Epithelial cell of prostate (primary cell): ENCODE measurements at places on chromosomes 6 and 20.

DNA sequence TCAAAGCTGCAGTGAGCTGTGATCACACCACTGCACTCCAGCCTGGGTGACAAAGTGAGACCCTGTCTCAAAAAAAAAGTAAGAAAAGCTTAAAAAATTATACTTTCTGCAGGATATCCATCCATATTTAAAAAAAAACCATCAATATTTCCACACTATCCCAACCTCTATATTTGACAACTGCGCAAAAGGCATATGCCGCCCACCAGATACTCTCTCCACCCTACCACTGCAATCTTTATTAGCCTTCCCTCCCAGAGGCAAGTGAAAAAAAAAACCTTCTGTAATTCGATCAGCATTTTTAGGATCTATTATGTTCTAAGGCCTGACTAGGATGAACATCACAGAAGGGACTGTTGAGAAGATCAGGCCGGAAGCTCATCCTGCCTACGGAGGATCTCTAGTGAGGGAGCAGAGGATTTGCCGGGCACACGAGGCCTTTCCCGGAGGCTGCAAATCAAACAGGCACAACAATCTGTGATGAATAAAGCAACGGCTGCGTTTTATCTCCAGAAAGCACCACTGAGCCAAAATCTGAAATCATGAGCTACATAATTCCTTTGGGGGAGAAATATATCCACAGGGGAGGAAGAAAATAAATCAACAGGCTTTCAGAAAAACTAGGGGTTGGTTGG is 65.9 kb downstream of the GFOD1 start:
- DNase-seq = no peak

DNA sequence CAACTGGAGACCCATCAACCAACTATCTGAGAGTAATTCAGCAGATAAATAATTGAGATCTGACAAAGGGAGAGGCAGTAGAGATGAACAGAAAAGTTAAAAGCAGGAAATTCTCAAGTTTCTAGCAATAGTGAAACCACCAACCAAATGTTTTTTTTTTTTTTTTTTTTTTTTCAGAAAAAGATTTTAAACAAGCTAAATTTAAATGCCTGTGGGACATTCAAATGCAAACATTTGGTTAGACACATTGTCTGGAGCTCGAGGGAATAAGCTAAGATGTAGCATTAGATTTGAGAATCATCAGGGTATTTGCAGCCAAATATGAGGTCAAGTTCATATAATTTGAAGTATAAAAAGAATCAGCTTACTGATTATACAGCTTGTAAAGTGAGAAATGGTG is 16.4 kb downstream of the RANBP9 start:
- no peak for DNase-seq

DNA sequence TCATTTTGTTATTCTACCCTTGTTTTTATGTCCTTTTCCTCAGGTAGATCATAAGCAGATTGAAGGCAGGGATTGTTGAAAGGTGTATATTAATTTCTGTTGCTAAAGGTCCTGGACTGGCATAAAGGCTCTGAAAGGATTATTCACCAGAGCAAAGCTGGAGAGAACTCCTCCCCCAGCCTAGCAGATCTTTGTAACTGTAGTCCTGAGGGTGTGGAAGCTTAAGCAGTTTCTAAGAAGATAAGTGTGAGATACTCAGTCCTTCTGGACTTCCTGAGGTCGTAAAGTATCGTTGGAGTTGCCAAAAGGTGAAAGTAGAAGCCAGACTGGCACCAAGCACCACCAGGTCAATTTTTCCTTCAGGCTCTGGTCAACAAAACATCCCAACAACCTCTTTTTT is 24.2 kb downstream of the CGA start:
- DNase-seq = no peak

DNA sequence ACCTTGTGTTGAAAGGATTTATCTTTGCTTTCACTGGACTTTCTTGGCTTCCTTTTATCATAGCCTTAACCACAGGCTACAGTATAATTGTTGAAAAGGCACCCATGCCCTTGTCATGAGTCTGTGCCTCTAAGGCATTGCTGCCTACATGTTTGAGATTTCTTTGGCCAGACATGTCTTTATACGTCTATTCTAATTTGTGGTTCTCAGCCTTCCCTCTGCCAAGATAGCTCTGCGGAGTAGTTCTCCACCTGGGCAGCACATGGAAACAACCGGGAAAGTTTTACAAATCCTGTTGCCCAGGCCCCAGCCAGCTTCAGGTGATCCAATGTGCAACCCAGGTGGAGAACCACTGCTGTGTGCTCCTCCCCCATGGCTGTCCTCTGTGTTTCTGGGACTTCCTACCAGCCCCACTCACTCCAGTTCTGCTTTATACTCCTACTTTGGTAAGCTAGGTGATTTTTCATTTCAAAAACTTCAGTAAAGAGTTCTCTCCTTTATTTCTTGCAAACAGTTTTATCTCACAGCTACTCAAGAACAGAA is 159.6 kb upstream of the MYLIP start:
- DNase-seq = peak; percentile 68

- no peak for DNase-seq
These were observed 9.2 kb downstream of the QKI start for GRCh38 chr6:163423696-163424095.

DNA sequence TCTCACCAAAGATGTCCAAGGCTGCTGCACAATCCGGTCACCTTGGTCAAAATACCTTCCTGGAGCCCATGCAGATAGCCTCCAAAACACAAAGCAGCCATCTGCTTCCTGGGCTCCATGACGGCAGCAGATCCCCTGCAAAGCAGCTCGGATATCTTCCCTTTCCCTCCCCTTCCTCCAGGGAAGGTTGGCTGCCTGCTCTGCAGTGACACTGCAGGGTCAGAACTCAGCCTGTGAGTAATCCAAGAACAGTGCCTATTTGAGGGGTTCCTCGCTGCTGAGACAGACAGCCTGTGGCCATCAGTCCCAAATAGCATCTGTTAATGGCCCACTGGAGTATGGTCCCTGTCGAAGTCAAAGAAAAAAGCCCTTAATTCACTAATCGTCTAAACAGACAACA is 270.8 kb downstream of the PREX1 start:
- no peak for DNase-seq

- no peak for DNase-seq
These were observed 20.2 kb downstream of the RAB22A start for GRCh38 chr20:58329711-58330110.

DNA sequence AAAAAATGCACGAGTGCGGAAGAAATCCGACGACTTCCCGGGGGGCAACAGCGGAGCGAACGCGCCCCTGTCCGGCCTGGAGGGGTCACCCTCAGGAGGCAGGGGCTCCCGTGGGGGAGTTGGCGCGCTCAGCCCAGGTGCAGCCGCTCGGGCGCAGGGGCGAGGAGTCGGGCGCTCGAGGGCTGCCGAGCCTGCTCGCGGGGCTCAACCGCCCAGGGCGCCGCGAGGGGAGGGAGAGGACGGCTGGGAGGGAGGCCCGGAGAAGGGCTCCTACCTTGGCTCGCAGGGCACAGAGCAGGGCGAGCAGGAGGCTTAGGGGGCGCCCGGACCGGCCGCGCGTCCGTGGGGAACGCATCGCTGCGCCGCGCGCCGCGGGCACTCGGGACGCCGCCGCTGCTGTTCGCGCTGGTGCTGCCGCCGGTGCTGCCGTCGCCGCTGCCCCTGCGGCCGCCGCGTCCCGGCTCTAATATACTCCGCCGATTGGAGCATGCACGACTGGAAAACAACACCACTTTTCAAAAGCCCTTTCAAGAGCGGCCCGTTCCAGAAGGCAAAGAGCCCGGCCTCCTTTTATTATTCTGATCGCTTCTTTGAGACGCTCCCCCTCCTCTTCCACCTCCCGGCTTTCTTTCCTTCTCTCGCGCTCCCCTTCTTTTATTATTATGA is 490 bp downstream of the JAG1 start:
- no peak for DNase-seq

- peak; percentile 10 for DNase-seq
These were observed 81.2 kb downstream of the DACT2 start for GRCh38 chr6:168238159-168238909.

GRCh38 chr6:38871741-38872568 is 156.8 kb downstream of the DNAH8 start:
- DNase-seq = no peak

DNA sequence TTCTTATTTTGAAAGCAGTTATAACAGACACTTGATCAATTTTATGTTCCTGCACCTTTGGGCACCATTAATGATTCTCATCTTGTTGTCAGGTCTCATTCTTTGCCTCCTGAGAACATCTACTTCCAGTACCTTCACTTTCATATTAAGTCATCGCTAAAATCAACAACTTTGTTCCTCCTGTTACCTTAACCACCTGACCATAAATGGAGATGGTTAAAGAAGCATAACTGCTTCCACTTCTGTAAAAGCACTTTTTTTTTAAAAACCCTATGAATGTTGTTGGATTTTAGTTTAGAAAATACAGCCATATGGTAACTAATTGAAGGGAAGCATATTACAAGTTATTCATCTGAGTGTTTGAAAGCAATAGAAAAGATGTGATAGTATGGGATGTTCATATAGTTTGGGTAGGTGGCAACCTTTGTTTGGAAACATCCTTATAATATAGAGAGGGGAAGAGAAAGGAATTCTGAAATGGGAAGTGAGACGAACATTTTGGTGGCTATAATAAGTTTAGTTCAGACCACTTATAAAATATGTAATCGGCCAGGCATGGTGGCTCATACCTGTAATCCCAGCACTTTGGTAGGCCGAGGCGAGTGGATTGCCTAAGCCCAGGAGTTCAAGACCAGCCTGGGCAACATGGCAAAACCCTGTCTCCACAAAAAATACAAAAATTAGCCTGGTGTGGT is 53.9 kb downstream of the AFG1L start:
- no peak for DNase-seq

DNA sequence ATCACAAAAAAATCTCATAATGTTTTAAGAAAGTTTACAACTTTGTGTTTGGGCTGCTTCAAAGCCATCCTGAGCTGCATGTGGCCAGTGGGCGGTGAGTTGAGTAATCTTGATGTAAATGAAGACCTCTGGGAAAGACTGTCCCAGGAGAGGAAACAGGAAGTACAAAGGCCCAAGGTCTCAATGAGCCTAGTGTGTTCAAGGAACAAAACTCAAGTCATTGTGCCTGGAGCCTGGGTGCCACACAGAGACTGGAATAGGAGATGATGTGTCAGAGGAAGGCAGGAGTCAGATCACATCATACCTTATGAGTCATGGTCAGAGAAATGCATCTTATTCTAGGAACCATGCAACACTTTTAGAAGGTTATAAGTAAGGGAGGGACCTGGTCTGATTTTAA is 51.5 kb downstream of the COL19A1 start:
- DNase-seq = peak; percentile 83

GRCh38 chr20:34536798-34537394 is 20.7 kb downstream of the DYNLRB1 start:
- DNase-seq = no peak

- no peak for DNase-seq
These were observed 46.2 kb downstream of the TTI1 start for GRCh38 chr20:37986873-37987601.

DNA sequence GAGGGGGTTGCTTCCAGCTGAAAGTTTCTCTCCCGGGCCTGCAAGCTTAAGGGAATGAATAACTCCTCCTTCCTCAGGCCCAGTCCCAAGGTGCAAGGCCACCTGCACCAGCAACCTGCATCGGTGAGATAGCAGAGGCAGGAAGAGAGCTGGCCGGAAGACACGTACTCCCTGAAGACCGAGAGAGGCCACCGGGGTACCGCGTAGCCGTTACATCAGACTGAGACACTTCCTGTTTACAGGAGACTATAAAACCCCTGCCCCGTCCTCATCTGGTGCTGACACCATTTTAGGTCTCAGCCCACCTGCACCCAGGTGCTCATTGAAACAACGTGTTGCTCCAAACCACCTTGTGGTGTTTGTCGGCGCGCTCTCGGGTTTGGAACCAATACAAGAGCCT is 60.5 kb upstream of the PRND start:
- no peak for DNase-seq
